Activated T-cell treated with anti-CD3 and anti-CD28 coated beads, Interleukin-2, amount 50 U/mL, for 24 hours (primary cell): ENCODE measurements at places on chromosomes 1 and 21.
A peak's percentile ranks its signal among the peaks of the same experiment; 100 is the strongest.

- DNase-seq: no peak
Observed at GRCh38 chr1:47950471-47950870, 46.7 kb downstream of the TRABD2B start.

- DNase-seq: no peak
Observed at GRCh38 chr1:165284454-165284853, 72.1 kb downstream of the LMX1A start.

DNA sequence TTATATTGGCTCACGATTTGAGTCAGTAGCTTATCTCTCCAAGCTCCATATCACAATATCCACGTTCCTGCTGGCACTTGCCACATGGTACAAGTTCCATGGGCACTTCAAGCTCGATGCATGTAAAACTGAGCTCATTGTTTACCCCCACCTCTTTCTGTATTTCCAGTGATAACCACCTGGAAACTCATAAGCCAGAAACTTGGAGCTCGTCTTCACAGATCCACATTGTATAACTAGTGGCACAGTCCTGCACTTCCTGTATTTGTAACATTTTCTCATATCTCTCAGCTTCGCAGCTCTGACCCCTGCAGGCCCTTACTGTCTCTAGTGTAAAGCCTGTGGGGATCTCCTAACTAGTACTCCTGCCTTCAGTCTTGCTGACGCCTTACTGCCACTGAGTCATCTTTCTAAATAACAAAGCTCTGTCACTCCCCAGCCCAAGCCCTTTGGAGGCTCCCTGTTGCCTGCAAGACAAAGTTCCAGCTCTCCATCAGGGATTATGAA is 6.5 kb upstream of the C2CD4D start:
- no peak for DNase-seq

DNA sequence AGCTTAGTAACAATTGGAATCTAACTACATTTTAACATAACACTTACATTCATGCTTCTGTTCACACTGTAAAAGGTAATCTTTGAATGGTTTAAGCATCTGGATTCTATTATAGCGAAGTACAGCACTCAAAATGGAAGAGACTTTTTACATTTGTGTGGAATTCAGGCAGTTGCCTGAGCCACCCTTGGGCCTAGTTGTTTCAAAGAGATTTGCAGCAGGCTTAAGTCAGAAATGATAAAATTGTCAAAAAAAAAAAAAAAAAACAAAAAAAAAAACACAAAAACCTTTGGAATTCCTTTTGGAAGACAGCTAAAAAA is 199.9 kb downstream of the LYPLAL1 start:
- DNase-seq: no peak

GRCh38 chr1:209406595-209406994 is 176.9 kb upstream of the CAMK1G start:
- no peak for DNase-seq

GRCh38 chr1:64082459-64082858 is 121.0 kb upstream of the UBE2U start:
- no peak for DNase-seq

- DNase-seq: no peak
Observed at GRCh38 chr1:24321126-24321525, 2.0 kb downstream of the GRHL3 start.

DNA sequence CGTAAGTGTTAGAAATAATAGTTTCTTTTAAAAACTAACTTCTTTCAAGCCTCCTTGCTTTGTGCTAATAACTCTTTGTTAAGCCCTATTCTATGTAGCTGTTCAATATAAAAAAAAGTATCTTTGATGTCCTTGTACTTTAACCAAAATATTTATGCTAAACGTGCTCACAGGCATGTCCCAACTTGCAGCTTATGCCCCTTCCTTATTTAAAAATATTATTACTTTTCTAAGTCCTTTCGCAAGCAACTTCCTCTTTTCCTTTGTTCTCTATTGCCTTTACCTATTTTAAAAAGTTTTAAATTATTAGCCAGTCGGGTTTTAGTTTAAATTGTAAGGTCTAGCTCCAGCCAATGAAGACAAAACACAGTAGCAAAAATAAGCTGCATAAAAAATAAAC is 43.4 kb upstream of the NBPF3 start:
- no peak for DNase-seq

DNA sequence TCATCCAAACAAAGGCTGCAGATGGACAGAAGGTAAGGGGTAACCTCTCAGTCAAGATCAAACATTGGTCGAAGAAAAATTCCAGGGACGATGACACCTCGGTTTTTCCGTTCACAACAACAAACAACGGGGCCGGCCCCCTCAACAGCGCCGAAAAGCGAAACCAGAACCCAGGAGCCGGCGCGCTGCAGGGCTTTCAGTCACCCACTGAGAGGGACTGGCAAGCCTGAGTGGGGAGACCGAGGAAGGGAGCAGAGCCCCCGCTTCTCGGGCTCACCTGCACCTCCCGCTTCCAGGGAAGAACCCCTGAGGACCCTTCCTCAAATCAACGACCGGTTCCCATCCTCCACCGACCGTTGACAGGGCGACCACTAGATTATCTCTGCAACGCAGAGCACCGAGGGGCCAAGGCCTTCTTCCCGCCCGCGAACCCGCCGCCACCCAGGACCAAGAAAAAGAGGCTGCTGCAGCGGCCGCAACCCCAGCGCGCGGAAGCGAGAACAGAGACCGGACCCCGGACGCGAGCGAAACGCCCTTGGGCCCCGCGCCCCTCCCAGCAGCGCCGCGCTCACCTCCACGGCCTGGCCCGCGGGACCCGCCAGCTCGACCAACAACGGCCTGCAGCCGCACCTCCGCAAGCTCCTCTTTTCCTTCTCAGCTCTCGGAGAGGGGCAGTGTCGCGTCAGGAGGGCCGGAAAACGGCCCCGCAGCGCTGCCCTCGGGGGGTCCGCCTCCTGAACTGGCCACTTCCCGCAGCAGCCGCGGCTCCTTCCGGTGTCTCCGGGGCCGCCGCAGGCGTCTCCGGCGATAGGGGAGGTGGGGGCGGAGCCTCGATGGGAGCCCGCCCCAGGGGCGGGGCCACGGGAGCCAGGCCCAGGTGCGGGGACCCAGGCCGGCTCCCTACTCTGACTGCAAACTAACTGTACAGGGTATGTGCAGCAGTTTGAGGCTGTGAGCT is at the start of gene USP33:
TSS of gene USP33 (minus strand) at position 782 of the 958 bp plus-strand sequence. CDS start 18,155 bp downstream, outside the sequence.
- peak; percentile 96 for DNase-seq

DNA sequence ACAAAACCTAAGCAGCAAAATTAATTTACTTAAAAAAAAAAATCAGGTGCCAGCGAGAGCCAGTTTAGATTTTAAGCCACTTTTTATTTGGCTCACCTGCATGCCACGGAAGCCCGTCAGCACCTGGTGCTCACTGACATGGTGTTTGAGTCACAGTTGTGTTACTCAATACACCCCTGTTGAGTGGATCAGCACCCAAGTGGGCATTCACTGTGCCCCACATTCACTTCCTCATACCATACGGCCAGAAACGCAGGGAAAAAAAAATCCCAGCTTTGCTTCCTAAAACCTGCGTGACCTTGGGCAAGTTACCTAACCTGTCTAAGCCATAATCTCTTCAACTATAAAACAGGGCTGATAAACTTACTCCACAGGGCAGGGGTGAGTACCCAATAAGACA is 42.8 kb upstream of the SIM2 start:
- DNase-seq: no peak

GRCh38 chr1:54270543-54270942 is 70.6 kb downstream of the MRPL37 start:
- DNase-seq: no peak

GRCh38 chr1:65343286-65343685 is 33.9 kb downstream of the DNAJC6 start:
- no peak for DNase-seq

DNA sequence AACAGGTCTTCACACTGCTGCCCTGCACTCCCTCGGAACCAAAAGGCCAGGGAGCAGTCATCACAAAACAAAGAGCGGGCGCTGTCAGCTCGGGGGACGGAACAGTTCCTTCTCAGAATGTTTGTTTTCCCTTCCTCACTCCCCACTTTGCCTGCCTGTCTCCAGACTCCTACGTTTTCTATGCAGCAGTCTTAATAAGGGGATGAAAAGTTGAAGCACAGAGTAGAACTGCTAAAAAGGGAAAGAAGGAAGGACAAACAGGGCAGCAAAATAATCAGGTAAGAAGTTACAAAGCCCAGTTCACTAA is 738 bp upstream of the GPR161 start:
- no peak for DNase-seq

DNA sequence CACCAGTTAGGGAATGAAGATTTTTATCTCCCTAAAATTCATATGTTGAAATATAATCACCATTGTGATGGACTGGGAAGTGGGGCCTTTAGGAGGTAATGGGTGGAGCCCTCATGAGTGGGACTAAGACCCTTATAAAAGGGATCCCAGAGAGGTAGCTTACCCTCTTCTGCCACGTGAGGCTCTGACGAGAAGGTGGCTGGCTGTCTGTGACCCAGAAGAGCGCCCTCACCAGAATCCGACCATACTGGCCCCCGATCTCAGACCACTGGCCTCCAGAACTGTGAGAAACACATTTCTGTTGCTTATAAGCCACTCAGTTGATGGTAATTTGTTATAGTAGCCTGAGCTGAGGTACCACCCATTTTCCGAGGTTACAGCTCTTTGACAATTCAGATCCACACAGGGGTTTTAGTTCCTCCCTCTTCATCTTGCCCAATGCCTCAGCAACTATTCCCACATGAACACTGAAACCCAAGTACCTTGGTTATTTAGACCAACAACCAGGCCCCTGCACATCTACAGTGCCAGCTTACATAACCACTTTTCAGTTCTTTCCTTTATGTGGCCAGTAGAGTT is 27.6 kb upstream of the HUNK start:
- no peak for DNase-seq

- DNase-seq: no peak
Observed at GRCh38 chr1:3389093-3389833, 65.2 kb upstream of the ARHGEF16 start.

- no peak for DNase-seq
Observed at GRCh38 chr1:4005431-4005830, 105.4 kb upstream of the C1orf174 start.

DNA sequence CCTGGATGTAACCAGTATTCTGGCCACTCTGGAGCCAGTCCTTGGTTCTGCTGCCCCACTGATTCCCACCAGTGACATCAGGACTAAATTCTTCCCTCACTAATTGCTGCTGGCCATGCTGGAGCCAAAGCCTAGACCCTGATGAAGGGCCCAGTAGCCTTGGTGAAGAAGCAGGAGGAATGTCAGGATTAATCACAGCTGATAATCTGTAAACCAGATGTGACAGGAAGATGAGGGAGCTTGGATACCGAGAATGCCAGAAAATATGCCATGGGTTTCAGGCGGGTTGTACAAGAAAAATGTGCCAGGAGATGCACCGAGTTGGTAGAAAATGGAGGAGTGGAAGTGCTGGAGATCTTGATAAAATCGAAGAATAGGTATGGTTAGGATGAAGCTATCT is 119.0 kb upstream of the PPP2R5A start:
- no peak for DNase-seq

GRCh38 chr1:79198832-79199231 is 192.3 kb upstream of the ADGRL4 start:
- DNase-seq: no peak

- no peak for DNase-seq
Observed at GRCh38 chr1:2337081-2337480, 54.3 kb downstream of the MORN1 start.

DNA sequence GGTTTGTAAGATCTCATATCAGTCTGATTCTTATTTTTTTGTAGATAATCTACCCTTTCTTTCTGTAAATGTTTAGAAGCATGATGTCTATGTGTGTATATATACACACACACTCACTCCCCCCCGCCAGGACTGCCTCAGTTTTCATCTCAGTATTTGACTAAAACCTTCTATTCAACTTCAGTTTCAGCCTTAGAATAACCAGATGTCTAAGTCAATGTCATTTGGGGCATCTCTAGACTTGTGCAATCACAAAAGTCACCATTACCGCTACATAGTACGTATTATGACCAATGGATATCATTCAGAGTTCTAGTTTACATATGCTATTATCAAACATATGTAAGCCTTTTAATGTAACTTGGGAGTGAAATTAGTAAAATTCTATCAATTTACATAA is 53.3 kb upstream of the BOLA1 start:
- no peak for DNase-seq

DNA sequence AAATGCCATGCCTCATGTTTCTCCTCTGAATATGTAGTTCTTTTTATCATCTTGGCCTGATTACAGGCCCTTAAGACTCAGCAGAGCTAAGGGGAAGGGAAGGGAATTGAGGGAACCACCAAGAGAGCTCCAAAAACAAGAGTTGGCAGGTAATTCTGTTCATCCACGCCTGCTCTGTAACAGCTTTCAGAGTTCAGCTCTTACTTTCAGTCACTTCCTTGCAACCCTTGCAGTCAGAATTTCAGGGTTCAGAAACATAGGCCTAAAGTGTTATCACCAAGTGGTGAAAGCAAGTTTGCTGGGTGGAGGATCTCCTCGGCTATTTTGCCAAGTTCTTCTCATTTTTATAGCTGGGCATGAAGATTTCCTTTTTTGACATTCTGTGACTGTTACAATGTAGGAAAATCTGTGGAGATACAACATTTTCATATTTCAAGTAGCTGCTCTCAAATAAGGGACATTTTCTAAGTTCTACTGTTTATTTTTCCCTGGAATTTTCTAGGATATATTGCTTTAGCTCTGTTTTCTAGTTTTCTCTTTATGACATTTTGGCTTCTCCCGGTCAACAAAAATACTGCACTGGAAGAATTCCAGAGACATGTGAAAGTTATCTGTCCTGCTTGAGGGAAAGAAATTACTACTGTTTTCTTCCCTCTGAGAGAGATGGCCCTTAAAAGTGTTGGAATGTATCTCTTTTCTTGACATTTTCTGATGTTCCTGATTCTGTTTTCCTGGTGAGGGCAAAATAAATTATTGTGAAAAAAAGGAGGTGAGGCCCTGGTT is 251.8 kb upstream of the ST6GALNAC5 start:
- DNase-seq: no peak

GRCh38 chr1:31155216-31155806 is 84.4 kb downstream of the NKAIN1 start:
- peak; percentile 83 for DNase-seq
